ENCODE measurements at places on chromosomes 4 and X.

DNA sequence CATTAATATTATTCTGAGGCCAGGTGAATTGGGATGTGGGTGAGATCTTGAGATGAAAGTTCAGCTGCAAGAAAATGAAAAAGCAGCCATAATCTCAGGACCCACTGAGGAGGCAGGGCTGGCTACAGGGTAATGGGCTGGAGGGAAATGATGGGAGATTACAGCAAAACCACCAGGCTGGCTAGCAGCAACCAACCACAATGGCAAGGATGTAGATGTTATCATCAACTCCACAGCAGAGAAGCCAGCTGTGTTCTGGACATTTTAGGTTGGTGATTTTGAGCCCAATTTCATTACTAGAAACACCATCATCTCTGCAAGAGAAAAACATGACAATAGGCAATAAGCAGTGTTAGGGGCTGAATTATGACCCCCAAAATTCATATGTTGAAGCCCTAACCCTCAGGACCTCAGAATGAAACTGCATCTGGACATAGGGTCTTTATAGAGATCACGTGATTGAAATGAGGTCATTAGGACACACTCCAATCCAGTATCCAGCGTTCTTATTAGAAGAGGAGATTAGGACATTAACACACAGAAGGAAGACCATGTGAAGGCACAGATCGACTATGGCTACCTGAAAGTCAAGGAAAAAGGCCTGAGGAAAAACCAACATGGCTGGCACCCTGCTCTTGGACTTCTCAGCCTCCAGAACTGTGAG, 139.8 kb upstream of the KIT start:
- DNase-seq = no peak

DNA sequence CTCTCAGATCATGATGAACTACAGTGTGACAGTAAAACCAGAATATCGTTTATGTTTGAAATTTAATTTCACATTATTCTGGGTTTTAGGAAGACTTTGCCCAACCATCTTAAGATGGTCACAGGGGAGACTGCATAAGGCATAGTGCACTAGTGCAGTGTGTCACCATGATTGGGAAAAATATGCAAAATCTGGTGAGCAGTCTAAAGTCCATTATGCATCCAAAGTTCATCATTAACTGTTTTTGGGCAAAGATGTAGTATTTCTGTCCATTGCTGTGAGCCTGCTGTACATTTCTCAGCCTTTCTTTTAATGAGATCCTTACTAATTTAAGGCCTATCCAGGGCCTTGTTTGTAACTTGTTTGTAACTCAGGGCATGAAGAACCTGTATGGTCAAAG, 11.3 kb upstream of the MFAP3L start:
- DNase-seq = no peak

- DNase-seq = peak; percentile 79
Observed at GRCh38 chr4:139453041-139453370, 915 bp upstream of the RAB33B start.

- DNase-seq = no peak
Observed at GRCh38 chr4:8264106-8264505, 5.4 kb upstream of the HTRA3 start.

DNA sequence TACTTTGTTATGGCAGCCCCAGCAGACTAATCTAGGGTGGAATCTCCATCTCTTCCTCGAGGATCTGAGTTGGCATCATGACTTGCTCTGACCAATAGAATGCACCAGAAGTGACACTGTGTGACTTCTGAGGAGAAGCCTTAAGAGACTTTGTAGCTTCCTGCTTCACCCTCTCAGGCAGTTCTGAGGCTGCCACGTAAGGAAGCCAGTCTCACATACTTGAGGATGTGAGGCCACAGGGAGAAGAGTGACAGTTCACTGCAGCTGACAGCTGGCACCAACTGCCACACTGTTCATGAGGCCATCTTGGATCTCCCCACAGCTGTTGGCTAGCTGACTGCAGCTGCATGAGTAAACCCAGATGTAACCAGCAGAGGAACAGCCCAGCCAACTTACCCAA, 29.3 kb upstream of the BCOR start:
- DNase-seq = no peak

DNA sequence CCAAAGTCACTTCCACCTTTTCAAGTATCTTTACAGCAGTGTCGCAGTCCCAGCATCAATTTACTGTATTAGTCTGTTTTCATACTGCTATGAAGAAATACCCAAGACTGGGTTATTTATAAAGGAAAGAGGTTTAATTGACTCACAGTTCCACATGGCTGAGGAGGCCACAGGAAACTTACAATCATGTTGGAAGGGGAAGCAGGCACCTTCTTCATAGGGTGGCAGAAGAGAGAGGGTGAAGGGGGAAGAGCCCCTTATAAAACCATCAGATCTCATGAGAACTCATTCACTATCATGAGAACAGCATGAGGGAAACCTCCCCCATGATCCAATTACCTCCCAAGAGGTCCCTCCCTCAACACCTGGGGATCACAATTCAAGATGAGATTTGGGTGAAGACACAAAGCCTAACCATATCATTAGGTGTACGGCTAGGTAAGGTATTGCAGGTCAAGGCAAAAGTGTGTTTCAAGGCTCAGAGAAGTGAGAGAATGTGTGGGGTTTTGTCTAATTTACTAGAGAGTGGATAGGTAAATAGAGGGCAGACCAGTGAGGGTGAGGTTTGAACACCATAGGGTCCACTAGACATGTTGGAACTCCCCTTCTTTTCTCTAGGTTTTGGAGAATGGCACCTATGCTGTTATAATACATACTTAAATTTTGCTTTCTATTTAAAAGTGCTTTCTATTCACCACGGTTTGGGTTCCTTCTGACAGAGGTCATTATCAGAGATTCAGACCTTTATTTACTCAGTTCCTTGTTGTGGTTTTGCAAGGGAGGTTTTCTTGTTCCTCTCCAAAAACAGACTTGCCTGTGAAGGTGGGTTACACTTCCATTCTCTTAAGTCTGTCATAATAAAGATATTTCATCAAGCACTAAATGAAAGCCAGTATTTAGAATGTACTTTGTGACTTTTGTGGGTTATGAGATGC, 186.6 kb downstream of the CPEB2 start:
- DNase-seq = no peak

DNA sequence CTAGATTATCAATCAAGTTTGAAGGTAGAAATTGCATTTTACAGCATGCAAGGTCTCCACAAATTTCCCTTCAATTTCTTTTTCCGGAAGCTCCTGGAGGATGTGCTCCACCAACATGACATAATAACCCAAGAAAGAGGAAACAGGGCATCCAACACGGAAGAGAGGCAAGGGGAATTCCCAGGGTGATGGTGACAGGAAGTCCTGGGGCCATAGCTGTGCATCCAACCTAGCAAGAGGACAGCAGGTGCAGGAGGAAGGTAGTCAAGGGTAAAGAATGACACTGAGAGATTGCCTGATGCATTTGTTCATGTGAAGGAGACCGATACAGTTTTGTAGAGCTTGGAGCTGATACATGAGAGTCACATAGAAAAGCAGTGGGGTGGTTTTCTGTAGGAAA, 115.7 kb upstream of the LSM6 start:
- no peak for DNase-seq

- no peak for DNase-seq
Observed at GRCh38 chr4:35993606-35994005, 250.7 kb downstream of the ARAP2 start.

DNA sequence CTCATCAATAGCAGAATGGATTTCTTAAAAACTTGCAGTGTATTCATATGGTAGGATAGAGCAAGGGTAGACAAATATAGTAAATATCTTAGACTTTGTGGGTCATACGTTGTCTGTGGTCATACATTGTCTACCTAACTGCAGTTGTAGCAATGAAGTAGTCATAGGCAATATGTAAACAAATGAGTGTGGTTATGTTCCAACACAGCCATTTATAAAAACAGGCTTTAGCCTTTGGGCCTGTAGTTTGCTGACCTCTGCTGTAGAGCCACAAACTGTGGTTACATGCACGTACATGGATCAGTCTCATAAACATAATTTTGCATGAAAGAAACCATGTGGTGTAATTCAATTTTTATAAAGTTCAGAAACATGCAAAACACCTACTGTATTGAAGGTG, 98.9 kb downstream of the LARP1B start:
- DNase-seq = no peak

GRCh38 chr4:75325318-75325979, 188.8 kb downstream of the RCHY1 start:
- DNase-seq = no peak

DNA sequence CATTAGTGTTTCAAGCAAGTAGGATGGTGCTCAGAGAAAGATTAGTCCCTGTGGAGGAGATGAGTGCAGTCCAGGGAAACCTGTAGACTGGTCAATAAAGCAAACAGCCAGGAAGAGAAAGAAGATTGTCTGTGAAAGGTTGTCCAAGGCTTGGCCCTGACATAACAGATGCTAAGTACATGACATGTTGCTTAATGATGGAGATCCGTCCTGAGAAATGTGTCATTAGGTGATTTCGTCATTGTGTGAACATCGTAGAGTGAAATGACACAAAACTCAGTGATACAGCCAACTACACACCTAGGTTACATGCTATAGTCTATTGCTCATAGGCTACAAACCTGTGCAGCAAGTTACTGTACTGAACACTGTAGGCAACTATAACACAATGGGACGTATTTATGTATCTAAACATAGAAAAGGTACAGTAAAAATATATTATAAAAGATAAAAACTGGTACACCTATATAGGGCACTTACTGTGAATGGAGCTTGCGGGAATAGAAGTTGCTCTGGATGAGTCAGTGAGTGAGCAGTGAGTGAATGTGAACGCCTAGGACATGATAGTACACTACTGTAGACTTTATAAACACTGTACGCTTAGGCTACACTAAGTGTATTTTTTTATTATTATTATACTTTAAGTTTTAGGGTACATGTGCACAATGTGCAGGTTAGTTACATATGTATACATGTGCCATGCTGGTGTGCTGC, 9.0 kb upstream of the PRSS48 start:
- DNase-seq = no peak

DNA sequence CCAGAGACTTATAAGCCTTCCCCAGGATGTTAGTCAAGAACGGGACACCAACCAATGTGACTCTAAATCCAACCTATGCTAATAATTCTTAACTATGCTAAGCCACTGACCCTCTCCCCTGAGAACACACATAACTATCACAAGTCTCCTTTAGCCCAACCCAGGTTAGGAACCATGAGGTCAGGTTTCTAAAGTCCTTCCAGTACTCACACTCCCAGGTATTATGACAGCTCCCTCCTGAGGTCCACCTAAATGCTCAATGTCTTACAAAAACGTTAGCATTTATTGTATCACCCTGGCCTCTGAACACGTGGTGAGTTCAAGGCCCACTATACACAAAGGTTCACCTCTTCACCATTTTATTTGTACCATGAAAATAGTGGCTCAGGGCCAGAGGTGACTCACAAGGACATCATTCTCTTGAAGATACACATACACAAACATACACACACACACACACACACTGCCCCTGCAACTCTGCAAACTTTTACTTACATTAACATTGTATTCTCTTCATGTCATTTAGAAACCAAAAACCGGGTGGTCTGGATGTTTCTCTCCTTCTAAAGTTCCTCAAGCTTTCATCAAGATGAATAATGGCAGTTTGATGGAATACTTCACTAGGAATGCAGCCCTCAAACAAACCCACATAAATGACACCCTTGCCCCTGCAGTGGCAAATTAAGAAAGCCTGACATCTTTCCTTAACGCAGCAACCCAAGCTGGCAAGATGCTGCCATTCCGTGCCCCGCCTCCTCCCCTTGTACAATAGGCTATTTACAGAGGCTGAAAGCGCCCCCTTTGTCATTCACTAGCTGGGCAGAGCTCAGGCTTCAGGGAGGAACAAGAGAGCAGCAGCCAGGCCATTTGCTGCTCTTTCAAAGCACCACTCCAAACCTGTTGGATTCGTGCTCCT, 17.7 kb downstream of the ACSL1 start:
- DNase-seq = no peak

- DNase-seq = peak; percentile 8
Observed at GRCh38 chrX:129653971-129654651, 645 bp downstream of the APLN start.

DNA sequence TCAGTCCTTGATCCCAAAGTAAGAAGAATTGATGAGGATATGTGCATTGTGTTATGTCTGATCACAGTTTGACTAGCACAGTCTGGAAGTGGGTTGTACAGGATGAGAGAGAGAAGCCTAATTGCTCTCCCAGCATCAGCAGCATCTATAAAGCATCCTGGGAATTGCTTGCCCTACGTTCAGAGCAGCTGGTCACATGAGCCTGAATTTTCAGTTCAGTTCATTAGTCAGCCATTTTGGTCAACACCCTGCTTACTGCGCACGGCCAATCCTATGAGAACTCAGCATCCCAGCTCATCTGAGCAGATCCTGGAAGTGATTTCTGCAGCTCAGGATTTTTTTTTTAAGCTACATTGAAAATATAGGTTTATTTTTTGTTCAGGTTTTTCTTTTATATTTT, at the start of gene RUFY3:
Gene RUFY3, plus strand, starts transcription at position 218 of the 400 bp plus-strand sequence. CDS start 610 bp downstream, outside the sequence.
- DNase-seq = peak; percentile 75

DNA sequence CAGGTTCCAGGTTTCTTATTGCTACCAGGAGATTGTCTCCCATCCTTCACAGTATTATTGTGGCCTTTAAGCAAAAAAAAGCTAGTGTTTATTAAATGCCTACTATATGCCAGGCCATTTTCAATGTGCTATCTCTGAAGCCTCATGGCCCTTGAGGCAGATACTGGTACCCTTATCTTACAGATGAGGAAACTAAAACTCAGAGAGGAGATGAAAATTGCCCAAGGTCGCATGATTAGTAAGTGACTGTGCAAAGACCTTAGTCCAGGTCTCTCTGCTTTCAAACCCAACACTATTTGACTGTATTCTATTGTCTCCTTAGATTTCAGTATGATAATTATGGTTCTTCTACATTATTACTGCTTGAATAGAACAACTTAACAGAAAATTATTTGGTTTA, 717.9 kb upstream of the AMOT start:
- DNase-seq = no peak

GRCh38 chr4:183388777-183389176, 55.7 kb upstream of the CDKN2AIP start:
- no peak for DNase-seq

DNA sequence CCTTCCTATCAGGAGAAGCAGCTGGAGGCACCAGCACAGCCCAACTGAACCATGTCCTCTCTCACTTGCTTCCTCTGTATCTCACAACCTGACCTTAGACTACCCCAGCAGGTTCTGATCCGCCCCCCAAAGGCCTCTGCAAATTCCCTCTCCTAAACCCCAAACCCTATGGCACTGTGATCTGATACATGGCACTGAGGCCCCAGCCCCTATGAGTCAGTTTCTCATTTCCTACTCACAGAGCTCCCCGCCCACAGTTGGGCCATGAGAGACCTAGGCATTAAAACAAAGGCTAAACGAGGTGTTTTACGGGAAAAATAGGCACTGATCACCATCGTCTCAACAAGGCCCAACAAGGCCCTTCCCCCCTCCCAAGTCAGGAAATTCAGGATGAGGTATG, 19.1 kb downstream of the SASH3 start:
- DNase-seq = no peak

GRCh38 chr4:168451744-168452390, 28.4 kb downstream of the DDX60L start:
- peak; percentile 76 for DNase-seq

DNA sequence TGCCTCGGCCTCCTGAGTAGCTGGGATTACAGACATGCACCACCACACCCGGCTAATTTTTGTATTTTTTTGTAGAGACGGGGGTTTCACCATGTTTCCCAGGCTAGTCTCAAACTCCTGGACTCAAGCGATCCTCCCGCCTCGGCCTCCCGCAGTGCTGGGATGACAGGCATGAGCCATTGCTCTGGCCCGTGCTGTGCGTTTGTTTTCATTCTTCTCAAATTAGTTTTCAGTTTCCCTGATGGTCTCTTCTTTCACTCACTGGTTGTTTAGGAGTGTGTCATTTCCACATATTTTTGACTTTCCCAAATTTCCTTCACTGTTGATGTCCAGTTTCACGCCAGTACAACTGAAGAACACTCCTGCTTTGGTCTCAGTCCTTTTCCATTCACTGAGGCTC, 31.8 kb downstream of the SH3TC1 start:
- DNase-seq = no peak
